GM23338 (cell line): ENCODE measurements at places on chromosomes 4 and X. TPM values are rescaled to one million over a fixed set of nuclear protein-coding genes. Genes with fewer than 3 reads are reported as not detected.

The UCHL1 gene
- polyA plus RNA-seq = 926 and 998 TPM in 2 replicates

The ELF2 gene
- polyA plus RNA-seq = 33.2 and 38.2 TPM in 2 replicates

The CFI gene
- not detected in 2 replicates for polyA plus RNA-seq

The SPANXN2 gene
- not detected in 2 replicates for polyA plus RNA-seq

The HNRNPH2 gene
- 68.9 and 80.1 TPM in 2 replicates for polyA plus RNA-seq

The TRAM1L1 gene
- polyA plus RNA-seq = 1.9 and 2.1 TPM in 2 replicates
